Stimulated activated CD8-positive, alpha-beta memory T cell treated with anti-CD3 and anti-CD28 coated beads, Interleukin-7, amount 100 ng/mL, for 1 hour (primary cell): ENCODE measurements at places on chromosomes 2 and 18.

DNA sequence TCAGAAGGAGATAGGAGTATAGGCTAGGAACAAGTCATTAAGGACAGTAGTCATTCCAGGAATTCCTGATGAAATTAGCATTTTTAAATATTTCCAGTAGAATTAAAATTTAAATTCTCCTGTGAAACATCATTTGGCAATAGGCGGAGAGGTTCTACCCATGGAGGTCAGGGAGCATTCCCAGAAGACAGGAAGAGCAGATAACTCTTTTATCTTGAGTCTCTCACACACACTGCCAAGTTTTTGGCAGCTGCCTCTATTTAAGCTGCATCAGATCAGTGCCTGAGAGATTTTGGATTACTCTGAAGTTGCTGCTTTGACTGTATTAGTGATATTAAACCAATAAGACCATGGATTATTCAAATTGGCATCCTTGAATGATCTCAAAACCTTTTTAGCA lies 714.7 kb downstream of the EPHA4 start:
- DNase-seq, result no peak

DNA sequence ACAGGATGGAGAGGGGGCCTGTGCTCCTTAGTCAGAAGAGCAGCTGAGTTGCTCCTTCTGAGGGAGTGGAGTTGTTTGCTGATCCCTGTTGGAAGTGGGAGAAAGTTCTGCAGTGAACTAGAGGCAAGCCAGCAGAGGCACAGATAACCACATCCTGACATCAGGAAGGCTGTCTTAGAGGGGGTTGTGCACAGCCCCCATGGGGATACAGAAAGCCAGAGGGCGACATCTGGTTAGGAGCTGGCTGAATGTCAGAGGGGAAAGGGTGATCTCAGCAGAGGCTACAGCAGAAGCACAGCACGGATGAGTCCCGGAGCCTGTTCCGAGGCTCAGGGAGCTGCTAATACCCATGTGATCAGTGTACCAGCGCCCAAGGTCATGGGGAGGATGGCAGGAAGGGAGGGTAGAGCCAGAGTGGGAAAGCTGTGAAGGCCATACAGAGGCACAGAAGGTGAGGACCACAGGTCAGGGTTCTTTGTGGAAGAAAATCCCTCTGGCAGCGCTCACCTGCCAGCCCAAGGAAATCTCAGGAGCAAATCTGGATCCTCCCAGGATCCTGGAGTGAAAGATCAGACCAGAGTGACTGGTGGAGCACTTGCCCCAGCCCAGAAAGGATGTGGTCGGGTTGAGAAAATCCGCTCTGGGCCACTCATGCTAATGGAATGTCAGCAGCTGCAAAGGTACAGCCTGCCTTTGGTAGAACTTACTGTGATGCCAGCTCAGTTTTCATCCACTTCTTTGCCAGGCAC lies 111.8 kb downstream of the STPG4 start:
- DNase-seq, result no peak

GRCh38 chr18:55100817-55101457 lies 141.7 kb upstream of the CCDC68 start:
- no peak for DNase-seq

DNA sequence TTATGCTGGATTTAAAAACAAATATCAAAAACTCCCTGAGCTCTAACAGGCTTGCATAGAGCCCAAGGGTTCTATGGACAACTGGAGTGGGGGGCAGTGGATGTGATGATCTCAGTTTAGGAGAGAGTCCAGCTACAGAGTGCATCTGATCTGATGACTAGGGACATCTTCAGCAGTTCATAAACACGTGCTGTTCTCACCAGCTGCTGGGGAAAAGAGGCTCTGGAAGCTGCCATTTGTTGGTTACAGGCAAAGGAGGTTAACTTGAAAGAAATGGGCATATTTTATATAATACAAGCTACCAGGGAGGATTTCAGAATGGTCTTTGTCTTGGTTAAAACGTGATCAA lies 36.0 kb upstream of the ZNF396 start:
- no peak for DNase-seq

DNA sequence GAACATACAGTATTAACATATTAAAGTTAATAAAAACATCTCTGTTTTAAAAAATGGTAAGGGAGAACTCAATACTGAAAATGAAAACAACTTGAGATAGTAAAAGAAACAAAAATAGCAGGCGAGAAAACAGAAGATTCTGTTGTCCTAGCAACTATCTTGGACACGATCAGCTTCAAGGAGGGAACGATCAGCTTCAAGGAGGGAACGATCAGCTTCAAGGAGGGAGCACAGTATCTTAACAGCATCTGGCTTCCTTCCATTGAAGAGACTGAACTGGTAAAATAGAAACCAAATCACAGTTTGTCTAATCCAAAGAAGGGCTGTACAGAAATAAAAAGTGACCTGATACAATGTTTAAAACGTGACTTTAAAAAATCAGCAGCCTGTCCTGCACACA lies 51.8 kb downstream of the NDUFA10 start:
- DNase-seq, result no peak

DNA sequence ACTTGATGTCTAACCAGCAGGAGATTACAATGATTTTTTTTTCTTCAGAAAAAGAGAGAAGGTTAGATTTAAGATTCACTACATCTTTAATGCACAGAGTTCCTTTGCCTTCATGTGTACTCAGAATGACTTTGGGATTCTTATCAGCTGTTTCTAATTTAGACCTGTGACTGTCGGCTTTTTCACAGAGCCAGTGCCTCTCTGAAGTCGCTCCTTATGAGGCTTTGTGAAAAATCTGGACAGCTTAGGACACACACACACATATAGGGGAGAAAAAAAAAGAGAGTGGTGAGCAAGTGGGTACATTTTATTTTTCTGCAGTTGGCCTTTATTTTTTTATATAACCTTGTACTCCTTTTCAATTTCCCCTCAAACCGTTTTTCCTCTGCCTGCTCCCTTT lies 893.1 kb upstream of the CELF4 start:
- DNase-seq, result no peak
